ENCODE measurements at places on chromosomes 4 and X. TPM values are rescaled to one million over a fixed set of nuclear protein-coding genes. Genes with fewer than 3 reads are reported as not detected.

DNA sequence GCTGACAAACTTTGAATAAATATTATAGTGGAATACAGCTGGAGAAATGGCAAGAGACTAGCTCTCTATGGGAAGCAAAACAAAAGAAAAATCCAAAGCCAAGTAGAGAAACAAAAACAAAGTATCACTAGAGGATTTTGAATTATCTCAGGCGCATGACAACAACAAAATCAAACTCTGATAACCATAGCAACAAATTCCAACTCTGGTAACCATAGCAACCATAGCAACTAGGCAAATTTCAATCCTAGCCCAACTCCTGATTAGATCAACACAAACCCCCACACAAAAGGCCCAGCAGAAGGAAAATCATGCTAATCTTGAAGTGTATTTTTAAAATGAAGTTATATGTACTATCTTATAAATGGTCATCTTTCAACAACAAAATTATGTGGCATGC is 98.4 kb upstream of the MAGEE2 start:
- no peak for DNase-seq

GRCh38 chrX:97705936-97706335 is 822.2 kb downstream of the RPA4 start:
- DNase-seq, result no peak

- no peak for DNase-seq
Measured at GRCh38 chr4:126800575-126801141, 832.1 kb upstream of the INTU start.

- DNase-seq, result no peak
Measured at GRCh38 chrX:11159149-11159548, 48.0 kb downstream of the HCCS start.

DNA sequence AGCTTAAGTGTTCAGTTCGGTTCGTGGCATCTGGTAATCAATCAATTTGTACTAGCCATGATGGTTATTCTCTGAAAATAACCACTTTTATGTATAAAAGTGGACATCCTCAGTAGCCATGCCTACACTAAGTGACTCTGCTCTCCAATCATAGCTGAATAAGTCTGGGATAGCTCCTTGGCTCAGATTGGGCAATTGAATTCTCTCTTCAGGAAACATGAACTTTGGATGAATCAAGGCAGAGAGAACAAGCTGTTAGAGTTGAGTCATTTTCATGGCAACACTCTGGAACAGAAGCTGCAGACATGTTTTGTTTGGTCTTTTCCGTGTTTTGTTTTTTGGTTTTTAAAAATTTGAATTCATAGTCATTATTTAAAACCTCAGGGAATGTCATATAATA is 66.8 kb upstream of the TMEM164 start:
- DNase-seq, result no peak

VCX2 gene
- polyA plus RNA-seq, result not detected

Measured in heart left ventricle (tissue), 16 donors.